ENCODE measurements at places on chromosomes 12 and 14.
A peak's percentile ranks its signal among the peaks of the same experiment; 100 is the strongest.

GRCh38 chr12:84463741-84464495 is 448.7 kb downstream of the SLC6A15 start:
- DNase-seq = peak; percentile 88

DNA sequence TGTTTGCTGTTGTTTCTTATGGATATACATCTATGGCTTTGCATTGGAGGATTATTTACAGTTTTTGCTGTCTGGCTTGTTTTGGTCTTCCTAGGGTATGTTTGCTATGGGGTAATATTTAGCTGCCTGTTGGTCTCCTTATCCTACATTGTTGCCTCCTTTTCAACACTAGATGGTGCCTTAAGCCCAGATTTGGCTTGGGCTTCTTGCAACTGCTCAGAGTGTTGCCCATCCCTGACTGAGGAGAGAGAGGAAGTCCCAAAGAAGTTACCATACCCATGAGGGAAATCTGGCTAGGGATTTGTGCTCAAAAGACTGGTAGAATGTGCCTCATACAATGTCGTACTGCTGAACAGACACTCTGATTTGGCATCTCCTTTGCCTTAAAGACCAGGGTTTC is 94.6 kb upstream of the MUCL1 start:
- DNase-seq = no peak

GRCh38 chr12:121858662-121859572 is at the start of gene HPD:
Gene HPD (minus strand): TSS chr12:121858859. CDS start chr12:121858823, 36 bp downstream.
- no peak for DNase-seq

DNA sequence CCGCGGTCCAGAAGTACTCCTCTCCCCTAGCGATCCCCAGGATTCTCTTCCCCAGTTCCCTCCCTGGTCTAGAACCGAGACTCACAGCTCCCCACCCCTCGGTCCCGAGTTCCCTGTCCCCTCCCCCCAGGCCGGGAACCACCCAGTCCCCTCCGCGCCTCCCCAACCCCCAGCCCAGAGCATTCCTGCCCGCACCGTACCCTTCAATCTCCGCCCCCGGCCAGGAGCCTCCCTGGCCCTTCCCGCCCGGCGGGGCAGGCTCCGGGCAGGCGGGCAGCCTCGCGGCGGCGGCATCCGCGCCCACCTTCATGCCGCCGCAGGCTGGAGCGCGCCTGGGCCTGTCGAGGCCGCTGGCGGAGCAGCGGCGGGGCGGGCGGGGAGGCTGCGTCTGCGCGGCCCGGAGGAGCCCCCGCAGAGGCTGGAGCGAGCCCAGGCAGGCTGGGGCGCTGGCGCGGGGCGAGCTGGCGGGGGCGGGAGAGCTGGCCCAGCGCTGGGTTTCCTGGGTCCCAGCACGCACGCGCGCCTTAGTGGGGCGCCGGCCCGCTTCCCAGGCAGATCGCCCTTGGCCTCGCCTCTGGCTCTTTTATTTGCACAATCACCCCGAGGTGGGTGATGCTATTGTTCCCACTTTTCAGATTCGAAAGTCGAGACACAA is 22.2 kb upstream of the GPR132 start:
- peak; percentile 32 for DNase-seq

- DNase-seq = no peak
Observed at GRCh38 chr12:89448951-89449371, 75.6 kb downstream of the GALNT4 start.

GRCh38 chr12:75602106-75602505 is 90.7 kb upstream of the KRR1 start:
- no peak for DNase-seq

- DNase-seq = no peak
Observed at GRCh38 chr14:90797451-90797850, 18.8 kb downstream of the TTC7B start.

GRCh38 chr14:92241966-92242595 is 80.9 kb upstream of the SLC24A4 start:
- DNase-seq = no peak

GRCh38 chr12:63917864-63918799 is 73.6 kb downstream of the SRGAP1 start:
- DNase-seq = peak; percentile 29

DNA sequence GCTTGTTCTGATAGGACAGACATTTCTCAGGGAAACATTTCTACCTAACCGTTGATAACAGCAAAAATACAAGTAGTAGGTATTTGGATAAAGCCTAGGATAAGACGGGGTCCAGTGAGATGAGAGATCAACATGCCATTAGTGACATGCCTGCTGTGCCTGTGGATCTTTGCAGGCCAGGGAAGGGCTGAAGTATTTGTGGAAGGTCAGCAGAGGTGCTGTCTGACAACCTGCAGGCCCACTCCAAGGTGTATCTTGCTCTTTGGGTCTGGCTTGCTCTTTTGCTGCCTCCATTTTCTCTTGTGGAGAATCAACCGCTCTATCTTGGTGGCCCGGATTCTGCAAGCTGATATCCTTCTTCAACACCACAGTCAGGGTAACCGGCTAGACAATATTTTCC is 46.7 kb downstream of the MSRB3 start:
- DNase-seq = no peak

- no peak for DNase-seq
Observed at GRCh38 chr12:24073170-24073810, 123.8 kb upstream of the SOX5 start.

DNA sequence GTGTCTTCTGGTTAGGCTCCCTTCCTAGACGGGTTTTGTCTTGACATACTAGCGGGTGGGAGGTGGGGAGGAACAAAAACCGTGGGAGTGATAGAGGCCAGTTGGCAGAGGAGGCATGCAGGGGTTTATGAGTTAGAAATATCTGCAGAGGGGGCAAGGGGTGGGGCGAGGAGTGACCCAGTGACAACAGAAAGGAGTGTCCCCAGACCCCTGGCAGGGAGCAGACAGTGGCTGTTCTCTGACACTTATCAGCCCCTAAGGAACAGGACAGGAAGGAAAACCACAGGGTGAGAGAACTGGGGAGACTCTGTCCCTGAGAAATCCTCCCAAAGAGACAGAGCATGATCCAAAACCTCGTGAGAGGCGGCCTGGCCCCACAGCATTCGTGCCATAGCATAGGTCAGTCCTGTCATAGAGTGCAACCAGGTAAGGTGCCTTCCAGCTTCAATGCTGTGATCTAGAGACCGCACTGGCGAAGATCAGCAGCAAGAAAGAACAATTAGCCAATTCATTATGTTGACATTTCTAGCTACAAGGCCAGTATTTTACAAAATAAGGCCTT is 141.4 kb downstream of the CRADD start:
- no peak for DNase-seq

- DNase-seq = no peak
Observed at GRCh38 chr12:45292486-45293195, 76.7 kb downstream of the ANO6 start.

DNA sequence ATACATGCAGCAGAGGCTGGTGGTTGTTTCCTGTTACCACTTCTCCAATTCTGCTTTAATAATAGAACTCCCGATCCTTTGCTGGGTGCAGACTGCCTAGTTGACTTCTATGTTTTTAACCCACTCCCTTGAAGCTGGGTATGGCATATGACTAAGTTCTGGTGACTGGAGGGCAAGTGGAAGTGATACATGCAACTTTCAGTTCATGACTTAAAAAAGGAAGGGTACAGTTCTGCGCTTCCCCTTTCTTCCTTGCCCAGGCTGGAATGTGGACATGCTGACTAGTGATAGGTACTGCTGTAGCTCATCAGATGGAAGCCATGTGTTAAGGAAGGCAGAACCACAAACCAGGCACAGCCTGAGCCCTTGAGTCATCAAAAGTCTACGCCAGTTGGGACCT is 2.4 kb upstream of the A2M start:
- DNase-seq = peak; percentile 27

GRCh38 chr14:104119488-104120251 is 18.7 kb upstream of the KIF26A start:
- DNase-seq = no peak

- DNase-seq = no peak
Observed at GRCh38 chr12:81520064-81520945, 238.8 kb downstream of the PPFIA2 start.

DNA sequence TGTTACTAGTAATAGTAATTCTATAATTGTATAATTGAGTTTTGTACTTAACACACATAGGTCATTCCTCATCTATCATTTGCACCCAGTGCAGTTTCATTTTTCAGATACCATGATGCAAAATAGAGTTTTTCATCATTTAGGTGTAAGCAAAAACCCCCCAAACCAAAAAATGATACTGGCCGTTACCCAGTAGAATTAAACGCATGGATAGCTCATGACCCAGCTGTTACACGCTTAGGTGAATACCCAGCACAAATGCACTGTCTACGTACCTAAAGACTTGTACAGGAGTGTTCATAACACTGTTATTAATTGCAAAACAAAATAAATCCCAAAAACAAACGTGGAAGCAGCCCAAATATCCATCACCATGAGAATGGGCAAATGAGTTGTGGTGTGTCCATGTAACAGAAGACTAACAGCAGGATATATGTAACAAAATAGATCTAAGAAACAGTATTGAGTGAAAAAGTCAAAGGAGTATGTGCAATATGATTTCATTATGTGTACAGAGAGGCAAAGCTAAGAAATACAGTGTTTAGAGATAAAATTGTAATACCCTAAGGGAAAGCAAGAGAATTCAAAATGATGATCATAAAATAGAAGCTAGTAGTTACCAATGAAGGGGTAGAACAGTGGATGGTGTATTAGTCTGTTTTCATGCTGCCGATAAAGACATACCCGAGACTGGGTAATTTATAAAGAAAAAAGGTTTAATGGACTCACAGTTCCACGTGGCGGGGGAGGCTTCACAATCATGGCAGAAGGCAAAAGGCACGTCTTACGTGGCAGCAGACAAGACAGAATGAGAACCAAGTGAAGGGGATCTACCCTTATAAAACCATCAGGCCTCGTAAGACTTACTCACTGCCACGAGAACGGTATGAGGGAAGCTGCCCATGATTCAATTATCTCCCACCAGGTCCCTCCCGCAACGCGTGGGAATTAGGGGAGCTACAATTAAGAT is 49.8 kb downstream of the EID3 start:
- DNase-seq = no peak

DNA sequence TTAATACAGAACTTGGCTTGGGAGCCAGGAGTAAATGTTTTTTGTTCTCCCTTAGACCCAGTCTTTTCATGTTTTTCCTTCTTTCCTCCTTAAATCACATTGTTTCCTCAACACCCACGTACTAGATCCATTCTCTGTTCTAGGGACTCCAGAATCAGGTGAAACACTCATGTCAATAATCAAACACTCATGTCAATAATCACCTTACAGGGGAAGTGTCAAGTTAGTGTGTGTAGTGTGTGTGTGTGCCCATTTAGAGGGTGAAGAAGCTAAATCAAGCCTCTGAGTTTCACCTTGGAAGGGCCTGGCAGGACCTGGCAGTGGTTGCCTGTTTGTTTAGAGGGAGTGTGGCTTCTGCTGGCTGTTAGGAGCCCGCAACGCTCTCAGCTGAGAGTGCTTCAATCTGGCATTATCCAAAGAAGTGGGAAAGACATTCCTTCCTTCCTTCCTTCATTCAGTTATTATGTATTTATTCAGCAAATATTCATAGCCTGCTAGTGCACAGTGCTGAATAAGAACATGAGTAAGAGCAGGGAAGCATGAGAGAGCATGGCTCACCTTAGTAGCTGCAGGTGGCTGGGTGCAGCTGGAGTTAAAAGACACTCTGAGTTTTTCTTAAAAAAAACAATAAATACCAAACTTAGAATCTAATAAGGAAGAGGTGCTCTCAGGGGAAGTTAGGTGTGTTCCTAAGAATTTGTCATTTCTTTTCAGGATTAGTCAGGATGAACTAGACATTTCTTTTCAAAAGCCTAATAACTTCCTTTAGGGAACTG is 17.6 kb upstream of the EID3 start:
- no peak for DNase-seq

- no peak for DNase-seq
Observed at GRCh38 chr12:55008944-55009585, 10.7 kb upstream of the NEUROD4 start.

- peak; percentile 17 for DNase-seq
Observed at GRCh38 chr12:29783773-29784666, at the start of gene TMTC1. Gene TMTC1 (minus strand): TSS chr12:29783942. CDS start chr12:29783751, 191 bp downstream.

DNA sequence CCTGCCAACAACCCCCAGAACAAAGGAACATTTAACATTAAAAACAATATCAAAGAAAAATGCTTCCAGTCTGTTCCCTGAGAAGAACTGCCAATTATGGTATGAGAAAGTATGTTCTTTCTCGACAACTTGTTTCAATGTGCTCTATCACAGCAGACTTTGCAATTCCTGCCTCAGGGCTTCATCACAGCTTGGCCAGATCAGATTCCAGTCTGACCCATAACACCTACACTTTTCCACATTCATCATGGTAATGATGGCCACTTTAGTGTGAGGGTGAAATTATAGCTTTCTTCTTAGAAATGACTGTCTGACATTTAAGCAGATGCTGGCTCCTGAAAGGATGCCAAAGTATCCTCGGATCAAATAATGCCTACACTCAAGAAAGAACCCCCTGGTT is 17.0 kb downstream of the NEK9 start:
- no peak for DNase-seq

- no peak for DNase-seq
Observed at GRCh38 chr14:39383741-39384140, 48.5 kb downstream of the FBXO33 start.

- no peak for DNase-seq
Observed at GRCh38 chr12:105270671-105271255, 34.8 kb upstream of the APPL2 start.

DNA sequence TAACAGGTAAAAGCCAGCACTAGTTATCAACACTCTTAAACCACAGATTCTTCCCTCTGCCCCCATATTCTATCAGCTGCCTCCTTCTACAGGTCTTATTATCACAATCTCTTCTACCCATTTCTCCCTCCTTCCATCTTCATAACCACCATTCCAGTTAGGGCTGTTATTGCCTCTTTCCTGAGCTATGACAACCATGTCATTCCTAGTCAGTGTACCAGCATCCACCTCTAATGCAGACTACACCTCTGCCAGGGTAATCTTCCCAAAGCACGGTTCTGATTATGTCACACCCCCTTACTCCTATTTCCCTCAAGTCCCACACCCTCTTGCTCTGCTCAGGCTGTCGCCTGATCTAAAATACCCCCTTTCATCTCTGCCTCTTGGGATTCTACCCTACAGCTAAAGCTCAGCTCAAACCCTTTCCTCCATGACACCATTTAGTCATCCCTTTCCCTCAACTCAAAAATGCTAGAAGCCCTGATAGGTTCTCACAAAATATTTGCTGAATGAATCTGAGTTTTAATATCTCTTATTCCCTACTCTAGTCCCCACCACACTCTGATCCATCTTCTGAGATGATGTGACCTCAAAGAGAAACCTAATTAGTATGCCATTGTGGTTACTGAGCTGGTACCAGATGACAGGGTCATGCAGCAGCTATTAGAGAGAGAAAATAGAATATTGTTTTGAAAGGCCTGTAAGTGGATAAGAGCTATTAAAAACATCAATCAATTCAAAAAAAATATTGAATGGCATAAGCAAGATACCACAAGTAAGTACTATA is 11.7 kb downstream of the RACGAP1 start:
- no peak for DNase-seq
